ENCODE measurements at places on chromosomes 12 and 14.

DNA sequence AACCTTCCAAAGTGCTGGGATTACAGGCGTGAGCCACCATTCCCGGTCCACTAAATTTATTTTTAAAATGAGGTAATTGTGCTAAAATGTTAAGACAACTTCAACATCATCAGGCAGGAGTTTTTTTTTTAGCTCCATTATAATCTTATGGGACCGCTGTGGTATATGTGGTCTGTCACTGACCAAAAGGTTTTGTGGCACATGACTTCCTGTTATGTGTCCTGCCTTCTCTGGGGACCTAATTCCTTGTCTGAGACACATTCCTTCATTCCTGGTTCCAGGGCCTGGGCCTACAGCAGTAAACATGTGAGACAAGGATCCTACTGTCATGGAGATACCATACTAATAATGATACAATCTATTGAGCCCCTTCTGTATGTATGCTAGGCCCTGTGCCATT lies 4.9 kb downstream of the TEX52 start:
- no peak for DNase-seq

- DNase-seq, result no peak
Measured at GRCh38 chr14:65180725-65181025, 78.4 kb upstream of the MAX start.

- DNase-seq, result peak; percentile 90
Measured at GRCh38 chr12:30417697-30418231, 277.9 kb downstream of the IPO8 start.

DNA sequence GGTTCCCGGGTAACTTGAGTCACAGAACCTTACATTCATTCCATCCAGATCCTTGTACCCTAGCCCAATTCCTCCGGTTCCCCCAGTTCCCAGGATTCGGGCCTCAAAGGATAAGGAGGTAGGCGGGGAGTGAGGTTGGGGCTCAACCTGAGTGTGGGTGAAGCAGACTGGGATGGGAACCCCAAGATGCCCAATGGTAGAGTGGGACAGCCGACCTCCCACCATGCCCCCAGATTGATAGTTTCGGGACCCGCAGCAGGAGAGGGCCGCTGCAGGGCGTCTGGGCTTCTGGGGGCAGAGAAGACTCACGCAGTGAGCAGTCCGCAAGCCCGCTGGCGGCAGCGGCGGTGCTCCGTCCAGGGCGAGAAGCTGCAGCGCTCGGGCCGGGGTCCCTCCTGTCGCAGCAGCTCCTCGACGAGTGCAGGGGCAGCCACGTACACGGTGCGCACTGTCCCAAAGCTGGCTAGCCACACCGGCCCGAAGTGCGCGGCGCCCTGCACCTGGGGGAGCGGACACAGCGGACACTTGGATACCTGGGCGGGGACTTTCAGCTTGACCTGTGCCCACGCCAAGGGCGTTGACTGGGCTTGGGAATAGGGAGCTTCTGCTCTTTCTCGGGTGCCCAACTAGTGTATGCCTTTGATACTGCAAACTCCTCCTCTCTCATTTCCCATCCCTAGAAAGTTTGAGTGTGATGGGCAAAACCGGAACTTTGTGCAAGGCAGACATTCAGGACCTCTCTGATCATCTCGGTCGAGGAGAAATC lies 997 bp downstream of the CYP27B1 start:
- DNase-seq, result no peak

DNA sequence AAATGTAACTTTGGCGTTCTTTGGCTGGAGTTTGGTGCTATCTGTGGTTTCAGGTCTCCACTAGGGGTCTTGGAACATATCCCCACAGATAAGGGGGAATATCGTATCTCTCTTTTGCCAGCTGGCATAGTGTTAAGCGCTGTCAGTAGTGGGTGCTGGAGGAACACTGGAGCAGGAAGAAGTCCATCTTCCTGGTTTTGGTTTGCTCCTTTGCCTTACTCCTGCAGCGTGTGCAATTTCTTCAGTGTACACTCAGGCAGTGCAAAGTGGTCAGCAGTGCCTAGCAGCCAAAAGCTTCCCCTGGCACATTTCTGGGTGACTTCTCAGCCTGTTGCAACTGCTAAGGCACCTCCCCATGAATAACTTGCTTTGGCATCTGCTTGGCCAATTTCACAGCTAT lies 11.7 kb upstream of the RIPK3 start:
- no peak for DNase-seq

DNA sequence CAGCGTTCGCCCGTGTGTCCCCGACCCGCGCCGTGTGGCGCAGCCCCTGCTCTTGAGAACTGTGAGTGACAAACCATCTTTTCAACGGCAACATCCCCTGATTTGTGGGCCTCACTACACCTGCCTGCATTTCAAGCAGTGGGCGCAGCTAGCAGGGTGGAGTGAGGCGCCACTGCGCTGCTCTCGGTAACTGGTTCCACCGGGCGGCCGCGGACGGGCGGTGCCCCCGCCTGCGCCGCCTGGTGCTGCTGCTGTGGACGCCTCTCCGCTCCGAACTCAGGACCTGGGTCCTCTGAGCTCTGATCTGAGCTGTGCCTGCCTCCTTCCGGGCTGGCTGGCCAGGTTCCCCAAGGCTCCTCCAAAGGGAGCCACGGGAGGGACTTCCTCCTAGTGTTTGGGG lies 5.9 kb upstream of the DEGS2 start:
- DNase-seq, result no peak

DNA sequence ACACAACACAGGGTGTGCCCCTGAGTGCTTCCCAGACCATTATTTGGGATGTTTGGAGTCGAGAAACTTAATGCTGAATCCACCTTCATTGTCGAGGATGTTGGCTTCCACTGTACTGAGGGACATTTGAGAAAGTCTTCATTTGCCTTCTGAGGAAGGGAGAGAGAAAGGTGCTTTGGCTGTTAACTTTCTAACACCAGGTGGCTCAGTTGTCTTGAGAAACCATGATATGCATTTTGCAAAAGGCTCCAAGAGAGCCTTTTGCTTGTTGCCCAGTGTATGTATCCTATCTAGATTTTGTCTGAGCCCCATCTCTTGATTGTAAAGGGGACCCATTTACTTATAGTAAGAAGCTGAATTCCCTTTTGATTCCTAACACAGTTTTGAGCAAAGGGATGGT lies 28.6 kb upstream of the NRXN3 start:
- DNase-seq, result no peak

DNA sequence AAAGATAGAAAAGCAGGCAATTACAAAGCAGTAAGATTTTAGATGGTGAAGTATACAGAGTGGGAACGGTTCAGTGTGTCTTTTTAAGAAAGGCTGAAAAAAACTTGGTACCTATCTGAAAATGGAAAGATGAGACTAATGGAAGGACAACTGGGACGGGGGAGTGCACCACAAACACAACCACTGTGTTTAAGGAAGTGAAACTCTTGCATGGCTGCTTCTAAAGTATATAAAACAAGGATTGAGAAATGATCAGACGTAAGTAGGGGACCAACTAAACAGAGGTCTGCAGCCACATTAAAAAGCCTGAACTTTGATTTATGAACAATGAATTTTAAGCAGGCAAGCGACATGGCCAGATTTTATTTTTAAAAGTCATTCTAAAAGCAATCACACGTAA lies 328.6 kb downstream of the MDGA2 start:
- DNase-seq, result no peak

GRCh38 chr14:104528496-104528895 lies 51.1 kb upstream of the C14orf180 start:
- no peak for DNase-seq

DNA sequence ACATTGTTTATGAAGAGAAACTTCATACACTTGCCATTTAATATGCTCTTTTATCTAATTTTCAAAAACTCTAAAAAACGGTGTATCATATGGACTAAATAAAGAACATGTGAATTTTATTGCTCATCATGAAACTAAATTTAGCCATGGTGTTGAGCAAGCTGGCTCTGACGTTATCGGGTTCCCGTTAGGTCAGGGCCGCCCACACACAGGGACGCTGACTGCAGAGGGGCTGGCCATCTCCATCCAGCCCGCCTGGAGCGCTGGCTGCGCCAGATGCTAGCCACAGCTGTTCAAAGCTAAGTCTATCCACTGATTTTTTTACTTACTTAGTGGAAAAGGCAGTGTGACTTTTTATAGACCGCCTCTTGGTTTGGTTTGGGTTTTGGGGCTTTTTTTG lies 36.5 kb upstream of the DYNC1H1 start:
- DNase-seq, result no peak

Data from cardiac muscle cell (in vitro differentiated cells and primary cell).